ENCODE measurements at places on chromosomes 5 and 9.

- no peak for DNase-seq
Measured at GRCh38 chr5:79130781-79131180, 19.2 kb downstream of the BHMT start.

DNA sequence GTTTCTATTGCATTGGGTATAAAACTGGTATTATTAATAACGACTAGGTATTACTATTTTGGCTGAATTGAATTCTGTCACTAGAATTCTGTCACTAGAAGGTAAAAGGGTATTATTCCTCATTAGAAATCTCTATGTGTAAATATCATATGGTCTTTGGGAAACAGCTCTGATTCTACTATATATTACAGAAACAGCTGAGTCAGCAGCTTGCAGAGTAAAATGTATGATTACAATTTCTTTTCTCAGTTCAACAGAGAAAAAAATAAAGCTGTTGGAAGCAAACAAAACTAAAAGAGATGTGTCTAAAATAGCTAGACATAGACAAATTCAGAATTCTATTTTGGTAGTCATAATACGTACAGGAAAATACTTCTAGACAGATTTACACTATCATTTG is 48.5 kb downstream of the HAPLN1 start:
- DNase-seq: no peak

- no peak for DNase-seq
Measured at GRCh38 chr5:72157625-72157962, 50.3 kb downstream of the MAP1B start.

DNA sequence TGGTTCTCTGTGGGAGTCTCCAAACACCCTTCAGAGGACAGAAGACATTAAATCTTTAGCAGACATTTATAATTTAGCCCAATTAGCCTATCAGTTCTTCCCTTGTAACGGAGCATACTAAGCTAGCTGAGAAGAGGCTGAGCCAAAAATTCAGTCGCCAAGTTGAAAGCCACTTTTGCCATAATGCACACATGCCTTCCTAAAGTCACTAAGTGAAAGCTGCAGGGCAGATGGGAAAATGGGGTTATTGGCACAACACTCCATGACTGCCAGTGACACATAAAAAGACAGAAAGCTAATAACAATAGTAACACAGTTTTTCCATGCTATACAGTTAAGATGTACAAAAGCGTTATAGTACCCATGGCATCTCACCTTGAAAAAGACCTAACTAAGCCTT is 176.2 kb downstream of the DIRAS2 start:
- DNase-seq: no peak

DNA sequence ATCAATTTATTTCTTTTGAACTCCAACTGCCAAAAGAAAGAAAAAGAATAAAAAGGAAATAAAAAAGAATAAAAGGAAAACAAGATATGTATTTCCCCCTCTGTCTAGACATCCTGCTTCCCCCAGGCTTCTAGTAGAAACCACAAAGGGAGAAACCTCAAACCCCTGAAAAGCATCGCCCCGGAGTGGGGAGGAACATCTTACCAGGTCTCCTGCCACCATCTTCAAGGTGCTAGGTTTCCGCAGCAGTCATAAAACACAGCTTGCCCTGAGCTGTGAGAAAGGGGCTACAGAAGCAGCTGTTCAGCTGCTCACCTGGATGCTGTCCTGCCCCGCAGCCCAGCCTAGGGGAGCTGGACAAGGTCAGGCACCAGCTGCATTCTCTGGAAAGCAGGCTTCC is 487.7 kb downstream of the GADD45G start:
- no peak for DNase-seq

DNA sequence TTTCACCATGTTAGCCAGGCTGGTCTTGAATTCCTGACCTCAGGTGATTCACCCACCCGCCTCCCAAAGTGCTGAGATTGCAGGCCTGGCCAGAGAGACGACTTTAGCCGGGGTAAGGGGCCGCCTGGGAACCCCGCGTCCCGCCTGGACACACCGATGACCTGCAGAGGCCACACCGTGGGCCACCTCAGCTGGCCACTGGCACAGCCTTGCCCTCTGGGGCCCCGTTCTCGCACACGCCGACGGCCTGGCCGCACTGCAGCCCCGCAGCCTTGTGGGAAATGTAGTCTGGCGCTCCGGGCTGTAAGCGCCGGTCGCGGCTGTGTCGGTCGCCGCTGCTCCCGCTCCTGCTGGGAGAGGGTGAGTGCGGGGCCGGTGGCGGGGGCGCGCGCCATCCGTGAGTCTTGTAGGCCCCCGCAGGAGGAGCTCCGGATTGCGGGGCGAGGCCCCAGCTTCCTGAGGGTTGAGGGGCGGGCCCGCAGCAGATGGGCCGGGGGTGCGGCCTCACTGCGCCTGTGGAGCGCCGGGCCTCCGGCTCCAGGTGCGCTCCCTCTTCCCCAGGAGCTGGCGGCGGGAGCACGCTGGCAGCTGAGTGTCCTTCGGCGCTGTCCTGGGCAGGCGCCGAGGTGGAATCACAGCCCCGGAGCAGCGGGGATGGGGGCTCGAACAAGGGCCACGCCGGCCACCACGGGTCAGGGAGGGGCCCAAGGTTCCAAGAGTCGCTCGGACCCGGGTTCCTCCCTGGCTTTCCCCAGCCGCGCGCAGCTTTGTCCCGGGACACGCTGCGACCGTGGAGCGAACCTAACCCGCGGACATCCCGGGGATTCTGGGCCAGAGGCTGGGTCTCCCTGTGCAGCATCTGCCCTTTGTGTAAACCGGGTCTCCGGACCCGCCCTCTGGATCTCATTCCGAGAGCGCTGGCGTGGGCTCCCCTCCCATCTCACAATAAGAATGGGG is at the start of gene ZFP2:
Gene ZFP2 (plus strand): TSS at position 299 of the 957 bp plus-strand sequence. CDS start 35,401 bp downstream, outside the sequence.
- DNase-seq: peak; percentile 45

- DNase-seq: no peak
Measured at GRCh38 chr5:109911731-109912130, 222.0 kb downstream of the MAN2A1 start.

- no peak for DNase-seq
Measured at GRCh38 chr9:137919649-137920141, 42.1 kb downstream of the CACNA1B start.

DNA sequence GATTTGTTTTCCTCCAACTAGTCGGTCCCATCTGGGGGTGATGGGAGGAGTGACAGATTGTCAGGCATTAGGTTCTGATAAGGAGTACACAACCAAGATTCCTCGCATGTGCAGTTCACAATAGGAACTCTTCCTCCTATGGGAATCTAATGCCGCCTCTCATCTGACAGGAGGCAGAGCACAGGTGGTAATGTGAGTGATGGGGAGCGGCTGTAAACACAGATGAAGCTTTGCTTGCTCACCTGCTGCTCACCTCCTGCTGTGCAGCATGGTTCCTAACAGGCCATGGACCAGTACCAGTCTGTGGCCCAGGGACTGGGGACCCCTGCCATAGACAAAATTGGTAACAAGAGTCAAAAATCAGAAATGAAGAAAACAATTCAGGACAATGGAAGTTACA is 173.3 kb upstream of the HMHB1 start:
- peak; percentile 15 for DNase-seq

GRCh38 chr5:75055727-75056144 is 3.4 kb upstream of the GCNT4 start:
- no peak for DNase-seq

GRCh38 chr9:114991861-114992260 is 61.5 kb upstream of the TNFSF8 start:
- DNase-seq: no peak

GRCh38 chr9:35510754-35511428 is 21.0 kb downstream of the RUSC2 start:
- no peak for DNase-seq

DNA sequence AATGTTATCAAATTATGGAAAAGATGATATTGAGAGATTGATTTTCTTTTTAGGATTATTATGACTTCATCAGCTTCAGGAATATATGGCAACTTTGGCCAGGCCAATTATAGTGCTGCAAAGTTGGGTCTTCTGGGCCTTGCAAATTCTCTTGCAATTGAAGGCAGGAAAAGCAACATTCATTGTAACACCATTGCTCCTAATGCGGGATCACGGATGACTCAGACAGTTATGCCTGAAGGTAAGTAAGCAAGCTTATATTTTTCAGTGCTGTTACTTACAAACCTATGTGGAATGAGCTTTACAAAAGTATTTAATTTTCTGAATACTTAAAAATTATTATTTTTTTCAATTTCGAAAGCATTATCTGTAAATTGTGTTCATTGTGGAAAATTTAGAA is 26.5 kb downstream of the HSD17B4 start:
- DNase-seq: no peak

DNA sequence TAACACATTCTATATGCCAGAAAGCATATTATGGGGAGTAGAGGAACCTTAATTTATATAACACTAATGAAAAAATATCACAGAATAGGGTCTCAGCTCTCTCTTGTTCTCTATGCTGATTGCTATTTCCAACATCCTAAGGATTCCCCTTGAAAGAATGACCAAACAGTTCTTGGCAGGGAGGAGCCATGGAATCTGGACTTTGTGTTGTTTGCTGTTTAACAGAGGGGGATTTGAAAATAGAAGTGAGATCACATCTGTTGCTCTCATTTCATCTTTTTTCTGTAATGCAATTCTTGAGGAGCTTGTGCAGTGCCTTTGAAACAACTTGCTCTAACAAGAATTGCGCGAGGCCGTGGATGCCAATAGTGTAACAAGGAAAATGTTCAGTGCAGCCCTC is 755.3 kb downstream of the TLE1 start:
- DNase-seq: no peak

GRCh38 chr9:90860826-90861225 is 59.2 kb downstream of the SYK start:
- DNase-seq: no peak

DNA sequence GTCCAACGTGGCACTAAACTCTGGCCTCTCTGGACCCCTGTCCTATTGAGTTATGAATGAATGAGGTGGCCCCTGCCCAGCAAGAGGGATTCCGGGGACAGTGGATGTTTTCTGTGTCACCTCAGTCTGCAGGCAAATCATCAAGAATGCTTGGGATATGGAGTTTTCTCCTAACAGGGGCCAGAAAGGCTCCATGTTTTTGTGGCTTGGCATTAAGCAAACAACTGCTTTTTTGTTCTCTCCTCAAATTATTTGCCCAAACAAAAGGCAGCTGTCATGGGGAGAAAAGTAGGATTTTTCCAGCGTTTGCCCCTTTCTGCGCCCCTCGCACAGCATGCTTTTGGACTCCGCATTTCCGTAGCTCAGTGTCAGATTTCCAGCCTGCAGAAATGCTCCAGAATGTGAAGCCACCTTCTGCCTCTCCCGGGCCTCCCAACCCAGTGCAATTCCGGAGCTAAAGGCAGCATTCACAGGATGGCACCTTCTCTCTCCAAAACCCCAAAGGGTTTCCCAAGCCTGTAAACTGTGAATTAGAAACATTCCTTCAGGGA is 553.3 kb downstream of the CCDC171 start:
- no peak for DNase-seq

DNA sequence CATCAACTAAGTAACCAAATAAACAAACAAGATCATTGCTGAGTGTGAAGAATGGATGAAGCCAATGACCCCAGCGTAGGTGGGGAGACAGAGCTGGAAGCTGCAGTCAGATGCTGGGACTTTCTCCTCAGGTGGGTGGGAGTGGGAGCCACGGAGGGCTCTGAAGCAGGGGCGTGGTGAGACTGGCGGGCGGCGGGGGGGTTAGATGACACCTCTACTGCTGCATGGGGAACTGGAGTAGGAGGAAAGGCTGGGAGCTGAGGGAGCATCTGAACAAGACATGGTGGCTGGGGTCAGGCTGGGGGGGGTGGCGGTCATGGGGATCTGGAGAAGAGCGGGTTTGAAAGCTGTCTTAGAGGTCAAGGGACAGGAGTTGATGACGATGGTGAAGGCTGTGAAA is 193.8 kb downstream of the C9orf50 start:
- DNase-seq: no peak

DNA sequence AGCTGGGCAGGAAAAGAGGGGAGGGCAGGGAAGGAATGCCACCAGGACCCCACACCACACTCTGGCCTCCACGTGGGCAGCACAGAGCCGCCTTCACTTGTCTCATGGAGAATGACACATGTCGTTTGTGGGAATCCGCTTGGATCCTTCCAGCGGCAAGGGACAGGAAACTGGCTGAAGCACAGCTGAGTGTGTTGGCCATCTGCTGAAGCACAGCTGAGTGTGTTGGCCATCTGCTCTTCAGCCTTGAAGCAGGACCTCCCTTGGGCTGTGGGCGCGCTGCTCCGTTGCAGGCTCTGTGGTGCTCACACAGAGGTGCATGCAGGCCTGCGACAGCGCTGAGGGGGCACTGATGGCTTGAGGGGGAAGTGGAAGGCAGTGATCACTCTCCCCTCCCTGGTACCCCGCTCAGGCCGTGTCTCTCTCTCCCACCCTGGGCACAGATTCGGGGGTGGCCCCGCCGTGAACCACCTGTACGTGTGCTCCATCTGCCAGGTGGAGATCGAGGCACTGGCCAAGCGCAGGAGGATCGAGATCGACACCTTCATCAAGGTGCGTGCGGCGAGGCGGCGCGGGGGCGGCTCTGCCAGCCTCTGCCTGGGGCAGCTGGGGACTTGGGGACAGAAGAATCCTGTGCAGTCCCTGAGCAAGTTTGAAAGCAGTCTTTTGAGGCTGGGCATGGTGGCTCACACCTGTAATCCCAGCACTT is 40.6 kb downstream of the USP20 start:
- DNase-seq: no peak

DNA sequence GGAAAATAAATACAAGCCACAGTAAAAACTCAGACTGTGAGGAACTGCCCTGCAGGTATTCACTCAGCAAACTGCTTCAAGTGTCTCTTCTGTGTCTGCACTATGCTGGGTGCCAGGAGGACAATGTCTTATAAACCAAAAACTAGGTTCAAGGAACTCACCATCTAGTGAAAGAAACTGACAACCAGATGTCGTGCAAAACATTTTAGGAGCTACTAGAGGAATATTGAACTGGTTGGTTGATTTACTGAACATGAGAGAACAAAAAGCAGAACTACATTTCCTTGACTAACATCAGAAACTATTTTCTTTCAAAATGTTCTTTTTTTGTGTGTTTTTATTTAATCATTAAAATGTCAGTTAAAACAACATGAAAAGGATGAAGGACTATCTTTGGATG is 35.2 kb downstream of the ZNF366 start:
- no peak for DNase-seq

- no peak for DNase-seq
Measured at GRCh38 chr5:139904816-139905661, 109.4 kb downstream of the PSD2 start.

DNA sequence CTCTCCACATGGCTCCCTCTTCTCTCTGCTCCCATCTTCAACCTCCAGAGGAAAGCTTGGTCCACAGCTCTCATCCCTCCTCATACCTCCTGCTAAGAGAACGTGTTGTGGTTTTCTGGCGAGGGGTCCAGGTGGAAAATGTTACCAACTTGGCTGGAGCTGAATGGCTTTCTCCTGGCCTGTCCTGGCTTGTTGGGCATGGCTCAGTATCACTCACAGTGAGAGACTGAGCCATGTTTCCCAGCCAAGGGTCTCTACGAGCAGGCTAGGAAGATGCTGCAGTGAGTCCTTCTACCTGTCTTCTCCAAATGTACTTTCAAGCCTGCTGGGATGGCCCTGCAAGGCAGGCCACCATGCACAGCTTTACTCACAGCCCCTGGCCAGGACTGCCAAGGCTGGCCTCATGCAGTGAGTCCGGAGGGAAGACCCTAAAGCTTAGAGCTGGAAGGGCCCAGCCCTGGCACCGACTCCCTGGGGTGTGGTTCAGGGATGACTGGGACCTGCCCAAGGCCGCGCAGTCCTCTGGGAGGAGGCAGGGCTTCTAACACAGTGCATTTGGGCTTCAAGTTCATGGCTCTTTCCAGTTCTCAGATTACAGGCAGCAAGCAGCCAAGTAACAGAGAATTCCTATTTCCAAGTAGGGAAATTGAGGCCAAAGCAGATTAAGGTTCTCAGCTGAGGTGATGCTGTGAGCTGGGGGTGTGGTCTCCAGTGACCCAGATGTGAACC is 59.5 kb downstream of the COL27A1 start:
- no peak for DNase-seq

GRCh38 chr5:177111720-177112394 is 21.7 kb upstream of the NSD1 start:
- peak; percentile 53 for DNase-seq
